Activated CD4-positive, alpha-beta T cell treated with anti-CD3 and anti-CD28 coated beads for 24 hours (primary cell): ENCODE measurements at places on chromosomes 11 and 22.

- DNase-seq, result no peak
These were observed 1.6 kb upstream of the ACY3 start for GRCh38 chr11:67651976-67652781.

- DNase-seq, result no peak
These were observed 178.3 kb upstream of the NECTIN1 start for GRCh38 chr11:119907122-119907851.

- no peak for DNase-seq
These were observed 1.0 kb upstream of the PLEKHB1 start for GRCh38 chr11:73645121-73645969.

DNA sequence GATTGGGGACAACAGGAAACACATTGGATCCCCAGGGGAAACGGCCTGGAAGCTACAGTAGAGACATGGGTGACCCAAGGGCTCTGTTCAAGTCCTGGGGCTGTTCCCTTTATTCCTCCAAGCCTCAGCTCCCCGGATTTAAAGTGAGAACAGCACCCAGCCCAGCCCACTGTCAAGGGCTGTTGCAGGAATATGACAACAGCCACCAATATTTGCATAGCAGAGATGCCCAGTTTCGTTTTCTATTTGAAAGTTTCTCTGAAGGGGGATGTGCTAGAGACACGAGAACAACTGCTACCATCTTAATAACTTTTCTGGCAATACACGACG lies 81.1 kb upstream of the WNT7B start:
- no peak for DNase-seq

GRCh38 chr11:116457336-116458007 lies 315.3 kb downstream of the BUD13 start:
- DNase-seq, result no peak

DNA sequence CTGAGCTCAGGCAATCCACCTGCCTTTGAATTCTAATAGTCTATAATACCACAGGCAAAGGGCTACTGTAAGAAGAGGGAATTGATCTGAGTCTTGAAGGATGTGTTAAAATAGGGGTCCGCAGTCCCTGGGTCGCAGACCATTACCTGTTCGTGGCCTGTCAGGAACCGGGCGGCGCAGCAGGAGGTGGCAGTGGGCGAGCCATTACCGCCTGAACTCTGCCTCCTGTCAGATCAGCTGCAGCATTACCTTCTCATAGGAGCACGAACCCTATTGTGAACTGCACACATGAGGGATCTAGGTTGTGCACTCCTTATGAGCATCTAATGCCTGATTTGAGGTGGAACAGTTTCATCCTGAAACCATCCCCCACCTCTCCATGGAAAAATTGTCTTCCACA lies 11.5 kb upstream of the TMEM123 start:
- DNase-seq, result no peak

DNA sequence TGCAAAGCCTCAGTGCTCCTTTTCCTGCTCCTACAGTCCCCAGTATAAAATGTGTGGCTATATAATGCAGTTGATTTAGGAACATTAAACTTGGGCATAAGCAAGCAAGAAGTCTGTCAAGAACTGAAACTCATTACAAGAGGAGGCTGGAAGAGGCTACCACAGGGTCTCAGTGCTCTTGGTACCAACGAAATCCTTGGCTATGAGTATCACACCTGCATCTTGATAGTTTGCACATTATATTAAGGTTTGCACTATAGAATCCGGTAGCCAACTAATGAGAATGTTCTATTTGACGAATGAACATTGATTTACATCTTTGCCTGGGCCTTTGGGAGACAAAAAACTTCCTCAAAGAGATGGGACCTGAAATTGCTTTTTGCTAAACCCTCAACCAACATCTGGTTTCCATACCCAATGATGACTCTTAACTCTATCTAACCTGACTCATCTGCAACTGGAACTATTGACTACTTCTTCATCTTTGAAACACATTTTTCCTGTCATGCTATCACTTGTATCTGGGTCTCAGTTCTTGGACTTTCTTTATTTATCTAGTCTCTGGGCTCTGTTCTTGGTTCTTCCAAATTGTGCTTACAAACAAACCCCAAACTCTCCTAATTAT lies 207.2 kb upstream of the CTSC start:
- DNase-seq, result no peak

DNA sequence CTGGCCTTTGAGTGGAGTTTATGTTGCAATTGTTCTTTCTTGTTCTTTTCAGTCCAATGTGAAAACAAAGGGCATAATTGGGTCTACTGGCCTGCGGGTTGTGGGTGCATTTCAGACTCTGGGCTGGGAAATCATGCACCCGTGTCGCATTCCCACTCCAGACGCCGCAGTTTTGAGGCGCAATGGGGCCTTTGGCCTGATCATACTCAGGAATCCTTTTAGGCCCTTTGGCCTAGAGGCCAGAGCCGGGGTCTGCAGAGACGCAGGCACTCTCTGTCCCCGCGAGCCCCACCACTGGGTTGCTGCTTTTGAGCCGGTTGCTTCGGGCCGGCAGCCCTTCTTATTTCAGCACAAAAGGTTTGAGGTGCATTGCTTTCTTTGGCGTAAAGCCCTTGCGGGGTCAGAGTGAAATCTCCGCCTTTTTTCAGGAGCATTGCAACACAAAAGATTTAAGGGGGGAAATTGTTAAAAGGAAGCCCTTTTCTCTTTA lies 48.4 kb upstream of the DBX1 start:
- DNase-seq, result no peak

GRCh38 chr11:130510407-130511006 lies 62.1 kb downstream of the ADAMTS15 start:
- no peak for DNase-seq

DNA sequence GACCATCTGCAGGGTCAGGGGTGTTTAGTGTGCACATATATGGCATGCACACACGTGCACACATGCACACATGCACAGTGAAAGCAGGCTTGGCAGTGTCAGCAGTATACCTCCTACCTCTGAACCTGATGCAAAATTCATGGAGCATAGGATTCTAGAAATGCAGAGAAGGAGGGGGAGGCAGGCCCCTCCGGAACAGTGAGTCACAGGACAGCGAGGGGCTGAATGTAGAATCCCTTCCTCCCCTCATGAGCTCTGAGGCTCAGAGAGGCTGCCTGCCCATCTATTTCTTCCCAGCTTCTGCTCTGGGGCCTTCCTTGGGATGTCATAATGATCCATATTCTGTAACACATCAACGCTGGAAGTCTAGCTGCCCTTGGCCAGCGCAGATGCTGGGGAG lies 66.7 kb upstream of the NECTIN1 start:
- no peak for DNase-seq

GRCh38 chr11:19676475-19677380 lies 35.9 kb upstream of the NAV2 start:
- DNase-seq, result no peak

GRCh38 chr11:40166892-40167291 lies 1292.6 kb downstream of the LRRC4C start:
- no peak for DNase-seq

DNA sequence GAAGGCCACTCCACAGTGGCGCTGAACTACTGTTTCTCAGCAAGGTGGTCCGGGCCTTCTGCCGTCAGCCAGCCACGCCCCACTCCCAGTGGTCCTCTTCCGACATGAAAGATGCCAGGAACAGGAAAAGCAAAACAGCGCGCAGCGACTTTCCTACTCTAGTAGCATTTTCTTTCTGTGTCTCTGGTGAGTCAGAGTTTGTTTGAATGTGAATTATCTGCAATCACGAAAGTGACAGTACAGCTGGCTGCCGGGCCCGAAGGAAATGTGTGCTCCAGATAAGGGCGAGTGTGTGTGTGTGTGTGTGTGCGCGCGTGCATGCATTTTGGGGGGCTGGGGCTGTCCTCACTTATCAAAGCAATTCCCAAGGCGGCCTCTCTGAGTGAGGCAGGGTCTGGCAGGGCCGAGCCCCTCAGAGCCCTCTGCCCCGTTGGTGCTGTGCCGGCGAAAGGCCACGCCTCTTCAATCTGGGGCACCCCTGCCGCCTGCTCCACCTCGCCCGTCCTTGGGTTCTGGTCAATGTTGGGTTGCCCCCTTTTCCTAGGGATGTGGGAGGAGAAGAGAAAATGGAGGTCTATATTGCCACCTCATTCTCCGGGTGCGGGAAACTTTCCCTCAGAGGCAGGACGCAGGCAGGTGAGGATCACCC lies 288.5 kb downstream of the KIRREL3 start:
- DNase-seq, result no peak
